ENCODE measurements at places on chromosomes 7 and 10. TPM values are rescaled to one million over a fixed set of nuclear protein-coding genes. Genes with fewer than 3 reads are reported as not detected.

CFTR gene
- total RNA-seq, result not detected

MYL7 gene
- total RNA-seq, result not detected

SP8 gene
- total RNA-seq, result not detected

STEAP1 gene
- 13.4 TPM for total RNA-seq

GPC2 gene
- 0.67 TPM for total RNA-seq

ZNF365 gene
- total RNA-seq, result 0.94 TPM

SLC26A4 gene
- total RNA-seq, result 0.09 TPM

SFRP5 gene
- 1.7 TPM for total RNA-seq

ARID5B gene
- 1.6 TPM for total RNA-seq

PLEKHA8 gene
- total RNA-seq, result 6.6 TPM

OR2A42 gene
- not detected for total RNA-seq

HYAL4 gene
- total RNA-seq, result 0.08 TPM

CWF19L1 gene
- total RNA-seq, result 23.0 TPM

ARHGEF5 gene
- total RNA-seq, result 1.7 TPM

SRPK2 gene
- 32.7 TPM for total RNA-seq

AGBL3 gene
- total RNA-seq, result 1.1 TPM

PTF1A gene
- not detected for total RNA-seq

GRM3 gene
- total RNA-seq, result not detected

AUTS2 gene
- total RNA-seq, result 4.4 TPM

CFAP70 gene
- total RNA-seq, result 0.28 TPM

PON2 gene
- 276 TPM for total RNA-seq

ANKRD61 gene
- 0.38 TPM for total RNA-seq

MKLN1 gene
- total RNA-seq, result 31.2 TPM

AKR1C2 gene
- total RNA-seq, result 3,160 TPM

SPAG6 gene
- not detected for total RNA-seq

CLRN3 gene
- not detected for total RNA-seq

BCAP29 gene
- 47.6 TPM for total RNA-seq

C10orf143 gene
- total RNA-seq, result 0.89 TPM

KAZALD1 gene
- total RNA-seq, result 2.8 TPM

TPK1 gene
- total RNA-seq, result 2.7 TPM

RAPGEF5 gene
- total RNA-seq, result 0.05 TPM

KLF14 gene
- total RNA-seq, result not detected

SSC4D gene
- total RNA-seq, result 1.3 TPM

RP9 gene
- 32.3 TPM for total RNA-seq

PMS2 gene
- 12.3 TPM for total RNA-seq

PCGF6 gene
- total RNA-seq, result 13.3 TPM

LIPF gene
- total RNA-seq, result not detected

PNLIPRP1 gene
- not detected for total RNA-seq
